ENCODE measurements at places on chromosomes 5 and 9. TPM values are rescaled to one million over a fixed set of nuclear protein-coding genes. Genes with fewer than 3 reads are reported as not detected.

DNA sequence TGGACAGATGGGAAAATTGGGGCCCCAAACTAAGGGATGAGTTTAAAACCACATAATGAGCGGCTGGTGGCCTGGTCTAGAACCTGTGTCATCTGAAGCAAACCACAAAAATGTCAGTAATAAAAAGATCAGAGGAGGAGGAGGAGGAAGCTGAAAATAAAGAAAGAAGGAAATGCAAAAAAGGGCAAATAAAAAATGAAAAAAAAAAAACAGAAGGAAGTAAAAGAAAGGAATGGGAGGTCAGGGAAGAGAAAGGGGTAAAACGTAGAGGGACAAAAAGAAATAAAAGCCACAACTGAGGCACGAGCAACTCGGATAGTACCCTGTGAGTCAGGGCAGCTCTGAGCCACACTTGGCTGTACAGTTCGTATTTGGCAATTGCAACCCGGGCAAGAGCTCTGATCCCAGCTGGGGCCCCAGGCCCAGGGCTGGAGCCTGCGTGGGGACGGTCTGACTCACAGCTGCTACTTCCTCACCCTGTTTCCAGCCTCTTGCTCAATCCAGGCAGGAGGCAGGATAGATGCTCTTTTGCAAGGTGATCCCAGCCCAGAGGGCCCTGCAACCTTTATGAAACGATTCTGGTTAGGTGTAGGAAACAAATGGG, 137.9 kb upstream of the TRIM32 start:
- DNase-seq: peak; percentile 84

- no peak for DNase-seq
These were observed 75.4 kb upstream of the ANKH start for GRCh38 chr5:14946815-14947620.

DNA sequence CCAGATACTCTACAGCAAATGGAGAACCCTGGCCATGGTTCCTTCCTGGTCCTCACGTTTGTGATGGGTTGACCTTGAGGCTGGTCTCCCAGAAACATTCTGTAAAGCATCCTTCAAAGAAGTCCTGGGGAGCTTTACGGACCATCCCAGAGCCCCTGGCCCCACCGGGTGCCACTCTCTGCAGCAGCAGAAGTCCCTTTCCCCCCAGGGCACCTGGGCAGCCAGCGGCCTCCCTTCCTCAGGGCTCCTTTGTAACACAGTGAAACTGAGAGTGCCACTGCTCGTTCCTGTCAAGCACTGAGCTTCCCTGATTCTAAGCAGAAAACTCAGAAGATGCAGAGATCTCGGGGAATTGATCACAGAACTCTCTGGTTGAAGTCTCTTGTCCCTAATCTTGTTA, 104.3 kb downstream of the ENTREP1 start:
- no peak for DNase-seq

TRIM23 gene
- polyA plus RNA-seq: 9.3 TPM
